Activated CD4-positive, alpha-beta T cell treated with anti-CD3 and anti-CD28 coated beads, Interleukin-2, amount 10 ng/mL, durations not matched to agents 24 days and 14 days (primary cell): ENCODE measurements at places on chromosomes 5 and 9. TPM values are rescaled to one million over a fixed set of nuclear protein-coding genes. Genes with fewer than 3 reads are reported as not detected.

GRCh38 chr5:1789834-1790471 is 9.7 kb downstream of the MRPL36 start:
- H3K27me3 ChIP-seq = no peaks in the 10 kb centered on the region
- peak overlapping the region; percentile 86 for H3K27ac ChIP-seq
- H3K4me3 ChIP-seq = peak overlapping the region; percentile 62
- DNase-seq = no peak

DNA sequence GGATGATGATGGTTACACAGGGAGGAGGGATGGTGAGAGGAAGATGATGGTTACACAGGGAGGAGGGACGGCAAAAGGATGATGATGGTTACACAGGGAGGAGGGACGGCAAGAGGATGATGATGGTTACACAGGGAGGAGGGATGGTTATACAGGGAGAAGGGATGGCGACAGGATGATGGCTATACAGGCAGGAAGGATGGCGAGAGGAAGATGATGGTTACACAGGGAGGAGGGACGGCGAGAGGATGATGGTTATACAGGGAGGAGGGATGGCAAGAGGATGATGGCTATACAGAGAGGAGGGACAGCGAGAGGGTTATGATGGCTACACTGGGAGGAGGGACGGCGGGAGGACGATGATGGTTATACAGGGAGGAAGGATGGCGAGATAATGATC is 64.1 kb upstream of the FCN1 start:
- no peaks in the 10 kb centered on the region for H3K36me3 ChIP-seq
- H3K27me3 ChIP-seq = no peaks in the 10 kb centered on the region
- H3K4me1 ChIP-seq = no peaks in the 10 kb centered on the region
- H3K4me3 ChIP-seq = no peak overlapping the region
- DNase-seq = no peak

GRCh38 chr9:20286154-20286700 is 336.1 kb downstream of the MLLT3 start:
- no peak overlapping the region for H3K27ac ChIP-seq
- H3K4me3 ChIP-seq = no peak overlapping the region
- DNase-seq = no peak
- no peaks in the 10 kb centered on the region for H3K27me3 ChIP-seq

- no peaks in the 10 kb centered on the region for H3K27me3 ChIP-seq
- no peak for DNase-seq
- H3K36me3 ChIP-seq = no peaks in the 10 kb centered on the region
- no peaks in the 10 kb centered on the region for H3K4me1 ChIP-seq
- no peak overlapping the region for H3K4me3 ChIP-seq
Observed at GRCh38 chr5:61919920-61920319, 386.1 kb upstream of the KIF2A start.

DNA sequence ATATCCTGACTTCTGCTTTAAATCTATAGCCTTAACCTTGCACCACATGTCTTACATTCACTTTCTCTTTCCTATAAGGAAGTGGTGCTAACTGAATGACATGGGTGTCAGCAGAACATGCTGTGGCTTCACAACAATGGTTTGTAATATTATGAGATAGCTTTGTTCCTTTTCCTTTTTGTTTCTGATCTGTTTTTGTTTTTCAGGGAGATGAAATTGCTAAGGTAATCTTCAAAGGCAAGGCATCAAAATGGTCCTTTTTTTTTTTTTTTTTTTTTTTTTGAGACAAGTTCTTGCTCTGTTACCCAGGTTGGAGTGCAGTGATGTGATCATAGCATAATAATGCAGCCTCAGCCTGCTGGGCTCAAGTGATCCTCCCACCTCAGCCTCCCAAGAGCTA is 53.6 kb upstream of the RANBP6 start:
- peak; percentile 75 for DNase-seq
- peaks cover 18% of the 10 kb centered on the region for H3K4me1 ChIP-seq
- no peaks in the 10 kb centered on the region for H3K27me3 ChIP-seq
- H3K36me3 ChIP-seq = peaks cover 10% of the 10 kb centered on the region

Gene SLC44A1
- total RNA-seq = 2.5 and 2.9 TPM in 2 replicates

Gene ZNF367
- total RNA-seq = 21.7 and 22.1 TPM in 2 replicates

Gene ACOT12
- total RNA-seq = not detected in 2 replicates

Gene ACSL6
- 36.9 and 39.6 TPM in 2 replicates for total RNA-seq

Gene PCDHA4
- total RNA-seq = not detected in 2 replicates

Gene CCDC192
- total RNA-seq = not detected in 2 replicates
